Fibroblast of skin of left quadriceps (primary cell): ENCODE measurements at places on chromosomes 4 and X.

GRCh38 chr4:113052379-113052951 is 3.0 kb downstream of the ANK2 start:
- DNase-seq = no peak

- no peak for DNase-seq
These were observed 302.2 kb downstream of the BCOR start for GRCh38 chrX:39795605-39796004.

- no peak for DNase-seq
These were observed 223.8 kb upstream of the MAGEC2 start for GRCh38 chrX:142428916-142429315.

DNA sequence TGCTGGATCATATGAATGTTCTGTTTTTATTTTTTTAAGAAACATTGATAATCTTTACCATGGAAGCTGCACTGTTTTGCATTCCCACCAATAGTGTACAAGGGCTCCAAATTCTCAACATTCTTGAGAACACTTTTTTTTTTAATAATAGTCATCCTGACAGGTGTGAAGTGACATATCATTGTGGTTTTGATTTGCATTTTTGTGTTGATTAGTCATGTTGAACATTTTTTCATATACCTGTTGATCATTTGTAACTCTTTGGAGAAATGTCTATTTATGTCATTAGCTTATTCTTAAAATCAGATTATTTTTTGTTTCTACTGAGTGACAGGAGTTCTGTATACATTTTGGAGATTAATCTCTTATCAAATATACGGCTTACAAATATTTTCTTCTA is 408.5 kb downstream of the GLUD2 start:
- DNase-seq = no peak

DNA sequence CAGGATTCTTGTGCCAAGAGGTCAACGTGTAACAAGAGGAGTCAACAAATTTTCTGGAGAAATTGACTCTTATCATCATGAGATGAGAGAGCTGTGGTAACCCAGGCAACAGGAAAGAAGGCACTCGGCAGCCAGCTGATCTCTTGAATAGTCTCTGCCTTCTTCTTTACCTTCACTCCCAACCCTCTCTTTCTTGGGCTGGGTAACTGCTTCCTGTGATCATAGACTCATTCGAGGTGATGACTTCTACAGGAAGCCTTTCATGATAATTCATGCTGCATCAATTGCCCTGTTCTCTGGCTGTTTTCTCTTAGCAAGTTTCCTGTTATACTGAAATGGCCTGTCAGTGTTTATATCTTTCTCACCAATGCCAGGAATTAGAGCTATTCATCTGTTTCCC is 70.8 kb upstream of the FSTL5 start:
- DNase-seq = no peak

DNA sequence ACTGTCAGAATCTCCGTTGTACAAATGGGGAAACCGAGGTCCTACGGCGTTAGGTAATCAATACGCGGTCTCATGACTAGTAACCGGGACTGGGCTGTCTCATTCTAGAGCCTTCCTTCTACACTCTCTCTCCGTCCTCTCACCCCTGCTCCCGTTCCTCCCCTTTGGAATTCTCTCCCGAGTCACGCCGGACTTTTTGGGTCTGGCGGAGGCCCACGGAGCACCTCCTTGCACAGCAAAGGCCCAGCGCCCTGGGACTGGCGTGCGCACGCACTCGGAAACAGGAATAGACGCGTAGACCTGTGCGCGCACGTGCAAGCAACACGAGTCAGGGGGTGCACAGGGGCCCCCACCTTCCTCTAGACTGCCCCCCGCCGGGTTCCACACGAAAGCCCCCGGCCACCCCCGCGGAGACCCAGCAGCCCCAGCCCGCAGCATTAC is 361 bp downstream of the QDPR start:
- DNase-seq = no peak

DNA sequence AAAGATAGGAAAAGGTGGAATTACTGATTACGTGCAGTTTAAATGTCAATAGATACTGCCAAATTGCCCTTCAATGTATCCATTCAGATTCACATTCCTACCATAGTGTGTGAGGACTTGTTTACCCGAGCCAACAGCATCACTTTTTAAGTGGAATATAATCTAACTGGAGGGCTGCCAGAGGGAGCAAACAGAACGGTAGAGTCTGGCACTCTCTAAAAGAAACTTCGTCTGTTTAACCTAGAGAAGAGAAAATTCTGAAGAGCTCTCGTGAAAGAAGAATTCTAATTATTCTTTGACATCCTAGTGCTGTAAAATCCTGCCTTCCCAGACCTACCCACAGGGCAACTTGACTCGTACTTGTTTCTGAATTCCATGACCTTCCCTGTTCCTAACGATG is 23.2 kb downstream of the SMIM43 start:
- no peak for DNase-seq

DNA sequence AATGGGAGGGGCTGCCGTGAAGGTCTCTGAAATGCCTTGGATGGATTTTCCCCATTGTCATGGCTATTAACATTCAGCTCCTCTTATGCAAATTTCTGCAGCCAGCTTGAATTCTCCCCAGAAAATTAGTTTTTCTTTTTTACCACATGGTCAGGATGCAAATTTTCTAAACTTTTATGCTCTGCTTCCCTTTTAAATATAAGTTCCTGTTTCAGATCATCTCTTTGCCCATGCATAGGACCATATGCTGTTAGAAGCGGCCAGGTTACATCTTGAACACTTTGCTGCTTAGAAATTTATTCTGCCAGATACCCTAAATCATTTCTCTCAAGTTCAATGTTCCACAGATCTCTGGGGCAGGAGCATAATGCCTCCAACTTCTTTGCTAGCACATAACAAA is 13.8 kb upstream of the CLDN34 start:
- DNase-seq = no peak

GRCh38 chr4:77818073-77818601 is 1.0 kb downstream of the CNOT6L start:
- DNase-seq = peak; percentile 59

DNA sequence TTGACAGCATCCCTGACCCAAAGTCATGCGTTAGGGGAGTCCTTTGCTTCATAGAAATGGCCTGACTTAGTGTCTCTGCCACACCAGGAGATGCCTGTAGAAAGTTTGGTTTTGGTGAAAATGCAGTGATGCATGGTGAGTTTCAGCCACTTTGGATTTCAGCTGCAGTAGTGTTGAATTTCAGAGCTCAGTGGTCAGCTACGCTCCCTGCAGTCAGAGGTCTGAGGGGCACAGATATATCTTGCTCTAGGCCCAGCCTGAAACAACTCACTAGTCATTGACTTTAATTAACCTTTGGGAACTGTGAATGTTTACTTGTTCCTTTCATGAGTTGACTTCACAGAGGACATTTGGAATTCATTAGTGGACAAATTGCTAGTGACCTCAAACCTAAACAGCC is 17.5 kb downstream of the RBMX2 start:
- no peak for DNase-seq

DNA sequence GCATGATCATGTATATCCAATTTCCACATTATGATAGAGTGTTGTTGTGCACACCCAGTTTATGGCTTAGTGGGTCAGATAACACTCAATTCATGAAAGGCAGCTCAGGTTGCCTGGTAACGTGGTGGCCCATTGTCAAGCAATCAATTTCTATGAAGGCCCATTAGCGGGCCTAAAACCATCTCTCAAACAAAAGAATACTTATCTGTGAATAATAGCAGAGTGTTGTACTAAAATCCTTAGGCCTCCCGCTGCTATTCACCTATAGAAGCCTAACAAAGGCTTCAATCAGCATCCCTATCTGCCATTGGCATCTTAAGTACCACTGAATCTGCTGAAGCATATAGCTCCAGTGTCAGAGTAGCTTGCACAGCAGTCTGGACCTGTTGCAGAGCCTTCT is 849.6 kb upstream of the POU3F4 start:
- no peak for DNase-seq
